ENCODE measurements at places on chromosomes 5 and 9.

DNA sequence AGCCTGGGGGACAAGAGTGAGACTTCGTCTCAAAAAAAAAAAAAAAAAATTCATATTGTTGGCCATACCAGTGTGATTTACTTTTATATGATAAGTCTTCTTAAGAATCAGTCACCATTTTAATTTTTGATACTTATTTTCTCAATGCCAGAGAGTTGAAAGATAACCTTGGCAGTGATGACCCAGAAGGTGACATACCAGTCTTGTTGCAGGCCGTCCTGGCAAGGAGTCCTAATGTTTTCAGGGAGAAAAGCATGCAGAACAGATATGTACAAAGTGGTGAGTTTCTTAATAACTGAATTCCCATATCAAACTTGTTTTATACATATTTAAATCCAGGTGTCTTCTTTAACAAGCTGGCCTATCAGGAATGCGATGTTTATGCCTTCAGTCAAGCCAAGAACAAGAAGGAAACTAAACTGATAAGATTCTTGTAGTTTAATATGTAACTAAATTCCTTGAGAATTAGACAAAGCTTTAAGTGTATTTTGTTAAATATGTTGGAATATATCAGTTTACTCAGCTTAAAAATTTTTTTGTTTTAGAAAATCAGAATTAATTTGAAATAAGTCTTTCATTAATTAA is 81.5 kb downstream of the NIPBL start:
- H3K4me3 ChIP-seq, result no peak overlapping the region
- no peak for DNase-seq
- H3K4me1 ChIP-seq, result peaks cover 3% of the 10 kb centered on the region
- H3K27me3 ChIP-seq, result no peaks in the 10 kb centered on the region
- no peak overlapping the region for H3K27ac ChIP-seq

DNA sequence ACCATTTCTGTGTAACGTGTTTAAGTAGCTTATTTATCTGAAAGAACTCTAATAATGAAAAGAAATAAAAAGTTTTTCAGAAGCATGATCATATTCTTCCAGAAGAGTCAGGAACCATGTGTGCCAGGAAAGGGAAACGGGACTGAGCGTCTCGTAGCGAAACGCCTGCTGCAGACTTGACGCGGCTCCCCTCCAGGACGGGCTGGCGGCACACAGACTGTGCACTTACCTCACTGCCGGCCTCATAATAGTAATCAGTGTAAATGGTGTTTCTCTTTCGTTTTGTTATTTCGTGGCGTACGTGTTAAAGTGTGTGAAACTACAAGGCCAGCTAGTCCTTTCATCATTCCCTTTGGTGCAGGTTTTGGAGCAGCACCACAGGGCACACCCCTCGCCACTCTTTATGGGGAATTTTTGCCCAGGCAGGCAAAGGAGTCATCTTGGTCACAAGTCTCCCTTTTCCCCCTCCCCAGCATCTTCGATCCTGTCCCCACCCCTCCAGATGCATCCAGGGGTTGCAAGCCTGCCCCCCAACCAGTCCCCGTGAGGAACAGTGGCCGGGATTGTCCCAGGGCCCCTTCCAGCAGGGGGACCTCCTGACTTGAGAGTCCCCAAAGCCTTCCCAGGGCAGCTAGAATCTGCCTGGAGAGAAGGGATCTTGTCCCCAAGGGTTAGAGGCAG is 233.1 kb downstream of the FANCC start:
- H3K36me3 ChIP-seq, result peaks cover 2% of the 10 kb centered on the region
- H3K27me3 ChIP-seq, result no peaks in the 10 kb centered on the region
- DNase-seq, result no peak
- H3K27ac ChIP-seq, result no peak overlapping the region
- H3K4me1 ChIP-seq, result no peaks in the 10 kb centered on the region

DNA sequence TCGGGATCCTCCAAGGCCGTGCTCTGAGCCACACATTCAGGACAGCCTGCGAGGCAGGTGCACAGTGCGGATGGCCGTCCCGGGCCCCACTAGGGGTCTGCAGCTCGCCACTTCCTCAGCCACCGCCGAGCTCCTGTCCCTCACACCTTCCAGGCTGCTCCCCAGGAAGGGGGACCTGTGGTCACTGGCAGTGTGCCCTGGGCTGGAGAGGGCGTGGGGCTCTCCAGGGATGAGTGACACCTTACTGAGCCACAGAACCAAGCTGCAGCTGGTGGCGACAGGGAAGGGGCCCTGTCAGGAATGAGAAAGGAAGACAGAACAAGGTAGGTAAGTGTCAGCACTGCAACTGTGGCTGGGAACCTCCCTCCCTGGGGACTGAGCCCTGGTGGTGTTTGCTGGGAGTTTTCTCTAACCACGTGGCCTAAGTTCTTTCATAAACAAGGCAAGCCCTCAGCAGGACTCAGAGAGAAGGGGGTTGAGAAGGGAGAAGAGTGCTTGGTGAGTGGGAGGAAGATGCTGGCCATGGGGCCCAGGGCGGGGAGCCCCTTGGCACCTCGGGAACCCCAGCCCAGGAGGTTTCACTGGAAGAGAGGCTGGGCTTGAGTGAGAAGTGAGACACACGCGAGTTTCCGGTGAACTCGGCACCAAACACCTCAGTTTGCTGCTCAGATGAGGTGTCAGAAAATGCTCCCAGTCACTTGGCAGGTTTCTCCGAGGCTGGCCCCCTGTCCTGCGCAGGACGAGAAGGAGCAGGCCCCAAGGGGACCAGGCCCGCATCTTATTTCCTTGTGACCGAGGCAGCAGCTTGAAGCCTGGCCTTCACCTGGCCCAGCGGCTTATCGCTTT is 5.2 kb downstream of the IL13 start:
- peaks cover 13% of the 10 kb centered on the region for H3K4me1 ChIP-seq
- peaks cover 5% of the 10 kb centered on the region for H3K27me3 ChIP-seq
- H3K27ac ChIP-seq, result no peak overlapping the region
- no peak overlapping the region for H3K4me3 ChIP-seq
- no peaks in the 10 kb centered on the region for H3K36me3 ChIP-seq

- no peaks in the 10 kb centered on the region for H3K36me3 ChIP-seq
- H3K4me3 ChIP-seq, result no peak overlapping the region
- H3K4me1 ChIP-seq, result no peaks in the 10 kb centered on the region
- H3K27me3 ChIP-seq, result no peaks in the 10 kb centered on the region
Measured at GRCh38 chr9:81070689-81071088, 618.7 kb downstream of the TLE1 start.

DNA sequence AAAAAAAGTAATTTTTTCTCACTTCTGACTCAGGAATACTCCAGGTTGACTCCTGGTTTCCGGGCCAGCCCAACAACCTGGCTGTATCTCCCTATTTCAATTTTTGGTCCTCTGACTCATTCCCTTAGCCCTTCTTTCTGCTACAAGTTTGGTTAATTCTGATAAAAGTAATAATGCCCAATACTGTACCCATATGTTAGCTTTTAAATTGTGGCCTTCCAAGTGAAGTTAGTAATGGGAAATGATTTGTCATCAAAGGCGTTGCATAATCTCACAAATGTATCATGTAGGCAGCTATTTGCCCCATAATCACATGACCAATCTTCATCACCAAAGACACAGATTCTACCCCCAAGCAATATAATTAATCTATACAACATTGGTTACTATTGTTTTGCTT is 31.1 kb upstream of the BNC2 start:
- no peak overlapping the region for H3K4me3 ChIP-seq
- no peak for DNase-seq
- no peaks in the 10 kb centered on the region for H3K27me3 ChIP-seq
- no peak overlapping the region for H3K27ac ChIP-seq

DNA sequence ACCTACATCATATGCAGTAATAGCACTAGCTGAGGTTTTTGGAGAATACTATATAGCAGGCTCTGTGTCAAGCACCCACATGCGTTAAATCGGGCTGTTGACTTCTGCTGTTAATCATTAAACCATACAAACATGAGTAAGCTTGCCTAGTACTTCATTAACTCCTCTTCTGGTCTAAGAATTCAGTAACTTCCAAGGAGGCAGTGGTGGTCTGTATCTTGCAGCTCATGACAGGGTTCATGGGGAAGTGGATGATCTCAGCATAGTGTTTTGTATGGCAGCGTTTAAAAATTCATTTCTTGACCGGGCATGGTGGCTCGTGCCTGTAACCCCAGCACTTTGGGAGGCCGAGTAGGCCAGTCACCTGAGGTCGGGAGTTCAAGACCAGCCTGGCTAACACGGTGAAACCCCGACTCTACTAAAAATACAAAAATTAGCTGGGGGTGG is at the start of gene HAVCR1:
Gene HAVCR1, minus strand, starts transcription at position 24 of the 447 bp plus-strand sequence. CDS start 1,173 bp downstream, outside the sequence.
- H3K27ac ChIP-seq, result no peak within 1 kb of the TSS
- no peaks in the 10 kb centered on the region for H3K4me1 ChIP-seq
- no peaks in the 10 kb centered on the region for H3K27me3 ChIP-seq
- no peaks in the 10 kb centered on the region for H3K36me3 ChIP-seq

DNA sequence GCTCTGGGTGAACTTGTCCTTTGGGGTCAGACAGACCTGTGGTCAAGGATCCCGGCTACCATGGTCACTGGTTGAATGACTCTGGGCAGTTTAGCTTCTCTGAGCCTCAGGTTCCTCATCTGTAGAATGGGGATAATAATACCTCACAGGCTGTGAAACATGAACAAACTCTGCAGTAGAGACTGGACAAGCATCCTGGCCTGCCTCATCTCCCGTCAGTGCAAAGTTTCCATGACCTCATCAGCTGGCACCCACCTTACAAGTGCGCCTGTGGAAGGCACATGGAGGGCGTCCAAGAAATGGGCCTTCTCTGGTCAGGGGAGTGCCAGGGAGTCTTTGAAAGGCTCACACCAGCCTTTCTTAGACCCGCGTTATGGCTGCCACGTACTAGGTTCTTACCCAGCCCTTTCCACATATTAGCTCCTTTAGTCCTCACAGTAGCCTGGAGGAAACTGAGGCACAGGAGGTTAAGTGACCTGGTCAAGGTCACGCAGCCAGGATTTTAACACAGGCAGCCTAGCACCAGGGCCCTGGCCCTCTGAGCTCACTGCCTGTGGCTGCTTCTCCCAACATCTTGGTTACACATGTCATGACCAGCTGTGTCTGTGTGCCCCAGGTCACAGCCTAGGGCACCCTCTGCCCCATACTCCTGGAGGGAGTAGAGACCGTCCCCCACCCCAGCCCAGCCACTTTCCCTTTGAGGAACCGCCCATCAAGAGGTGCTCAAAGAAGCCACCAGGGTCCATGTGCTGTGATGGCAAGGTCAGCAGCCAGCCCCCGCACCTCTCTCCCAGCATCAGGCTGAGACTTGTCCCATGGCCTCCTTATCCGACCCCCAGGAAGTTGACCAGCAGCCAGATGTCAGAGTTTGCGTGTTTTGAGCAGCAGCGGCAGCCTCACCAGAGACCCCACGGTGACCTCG is 39.4 kb upstream of the RPL26L1 start:
- H3K36me3 ChIP-seq, result peaks cover 3% of the 10 kb centered on the region
- no peak for DNase-seq
- H3K4me3 ChIP-seq, result no peak overlapping the region
- H3K27me3 ChIP-seq, result no peaks in the 10 kb centered on the region

DNA sequence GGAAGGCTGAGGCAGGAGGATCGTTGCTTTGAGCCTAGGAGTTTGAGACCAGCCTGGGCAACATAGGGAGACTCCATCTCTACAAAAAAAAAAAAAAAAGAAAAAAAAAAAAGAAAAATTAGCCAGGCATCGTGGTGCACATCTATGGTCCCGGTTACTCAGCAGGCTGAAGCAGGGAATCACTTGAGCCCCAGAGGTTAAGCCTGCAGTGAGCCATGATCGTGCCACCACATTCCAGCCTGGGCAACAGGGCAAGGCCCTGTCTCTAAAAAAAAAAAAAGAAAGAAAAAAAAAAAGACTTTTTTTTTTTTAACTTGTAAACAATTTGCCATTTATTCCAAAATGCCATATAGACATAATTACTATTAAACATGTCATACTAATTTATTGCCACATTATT is 64.5 kb downstream of the SERINC5 start:
- H3K27ac ChIP-seq, result peak overlapping the region; percentile 97
- H3K4me1 ChIP-seq, result peaks cover 82% of the 10 kb centered on the region
- peaks cover 5% of the 10 kb centered on the region for H3K36me3 ChIP-seq
- no peak for DNase-seq

DNA sequence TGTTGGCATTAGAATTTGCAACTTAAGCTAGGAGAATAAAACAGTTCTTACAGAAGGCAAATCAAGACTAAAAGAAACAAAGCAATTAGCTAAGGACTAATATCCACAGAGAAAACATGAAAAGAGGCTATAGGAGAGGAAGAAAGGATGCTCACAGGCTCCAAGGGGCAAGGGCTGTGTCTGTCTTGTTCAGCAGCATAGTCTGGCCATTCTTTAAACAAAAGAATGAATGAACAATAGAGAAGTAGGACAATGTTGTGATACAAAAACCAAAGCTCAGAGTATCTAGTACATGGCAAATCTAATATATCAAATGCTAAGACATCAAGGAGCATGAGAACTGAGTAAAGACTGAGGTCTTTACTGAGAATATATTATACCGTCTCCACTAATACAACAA is 39.5 kb downstream of the PLPP1 start:
- peaks cover 6% of the 10 kb centered on the region for H3K4me1 ChIP-seq
- H3K4me3 ChIP-seq, result no peak overlapping the region
- peaks cover 2% of the 10 kb centered on the region for H3K36me3 ChIP-seq
- no peak overlapping the region for H3K27ac ChIP-seq
- no peaks in the 10 kb centered on the region for H3K27me3 ChIP-seq

- DNase-seq, result peak; percentile 24
- H3K27me3 ChIP-seq, result peaks cover 47% of the 10 kb centered on the region
- H3K27ac ChIP-seq, result peak overlapping the region; percentile 63
Measured at GRCh38 chr5:72955143-72955767, 586 bp upstream of the FCHO2 start.

GRCh38 chr5:23025629-23026233 is 172.6 kb upstream of the CDH12 start:
- no peak for DNase-seq
- no peak overlapping the region for H3K27ac ChIP-seq
- H3K4me3 ChIP-seq, result no peak overlapping the region
- no peaks in the 10 kb centered on the region for H3K36me3 ChIP-seq
- H3K4me1 ChIP-seq, result no peaks in the 10 kb centered on the region

GRCh38 chr9:73515216-73515615 is 363.6 kb downstream of the ANXA1 start:
- no peak for DNase-seq
- no peak overlapping the region for H3K27ac ChIP-seq
- H3K36me3 ChIP-seq, result no peaks in the 10 kb centered on the region
- H3K27me3 ChIP-seq, result no peaks in the 10 kb centered on the region

- H3K27ac ChIP-seq, result no peak overlapping the region
- H3K4me3 ChIP-seq, result no peak overlapping the region
- DNase-seq, result no peak
Measured at GRCh38 chr5:39270225-39270848, 51.0 kb upstream of the FYB1 start.

DNA sequence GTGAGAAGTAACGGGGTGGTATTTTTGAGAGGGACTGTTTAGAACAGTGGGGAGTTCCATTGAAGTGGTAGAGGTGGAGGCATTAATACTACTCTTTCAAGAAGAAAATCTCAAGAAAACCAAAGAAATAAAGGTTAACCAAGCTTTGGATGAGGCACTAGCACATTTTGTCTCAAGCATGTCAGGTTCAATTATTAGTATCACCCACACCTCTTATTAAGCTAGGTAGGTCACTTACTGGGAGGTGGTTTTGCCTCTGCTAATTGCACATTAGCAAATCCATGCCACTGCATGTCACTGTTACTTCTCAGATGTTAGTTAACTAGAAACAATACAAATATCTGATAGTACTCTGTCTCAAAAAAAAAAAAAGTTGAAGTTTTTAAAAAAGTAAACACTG is 10.2 kb downstream of the RABGAP1 start:
- no peak overlapping the region for H3K4me3 ChIP-seq
- H3K36me3 ChIP-seq, result peaks cover 6% of the 10 kb centered on the region
- DNase-seq, result no peak
- H3K27ac ChIP-seq, result no peak overlapping the region

Measured in activated naive CD4-positive, alpha-beta T cell treated with anti-CD3 and anti-CD28 coated beads for 36 hours (primary cell).